Dorsolateral prefrontal cortex (tissue), 122 donors: ENCODE measurements at places on chromosomes 11 and 22. TPM values are rescaled to one million over a fixed set of nuclear protein-coding genes. Genes with fewer than 3 reads are reported as not detected.

GRCh38 chr22:37276776-37277175 is 5.5 kb upstream of the CYTH4 start:
- no peak for DNase-seq

- no peak for DNase-seq
Observed at GRCh38 chr22:19877626-19878339, 23.1 kb upstream of the GNB1L start.

GRCh38 chr11:125114518-125114917 is 3.1 kb upstream of the TMEM218 start:
- DNase-seq: no peak

DNA sequence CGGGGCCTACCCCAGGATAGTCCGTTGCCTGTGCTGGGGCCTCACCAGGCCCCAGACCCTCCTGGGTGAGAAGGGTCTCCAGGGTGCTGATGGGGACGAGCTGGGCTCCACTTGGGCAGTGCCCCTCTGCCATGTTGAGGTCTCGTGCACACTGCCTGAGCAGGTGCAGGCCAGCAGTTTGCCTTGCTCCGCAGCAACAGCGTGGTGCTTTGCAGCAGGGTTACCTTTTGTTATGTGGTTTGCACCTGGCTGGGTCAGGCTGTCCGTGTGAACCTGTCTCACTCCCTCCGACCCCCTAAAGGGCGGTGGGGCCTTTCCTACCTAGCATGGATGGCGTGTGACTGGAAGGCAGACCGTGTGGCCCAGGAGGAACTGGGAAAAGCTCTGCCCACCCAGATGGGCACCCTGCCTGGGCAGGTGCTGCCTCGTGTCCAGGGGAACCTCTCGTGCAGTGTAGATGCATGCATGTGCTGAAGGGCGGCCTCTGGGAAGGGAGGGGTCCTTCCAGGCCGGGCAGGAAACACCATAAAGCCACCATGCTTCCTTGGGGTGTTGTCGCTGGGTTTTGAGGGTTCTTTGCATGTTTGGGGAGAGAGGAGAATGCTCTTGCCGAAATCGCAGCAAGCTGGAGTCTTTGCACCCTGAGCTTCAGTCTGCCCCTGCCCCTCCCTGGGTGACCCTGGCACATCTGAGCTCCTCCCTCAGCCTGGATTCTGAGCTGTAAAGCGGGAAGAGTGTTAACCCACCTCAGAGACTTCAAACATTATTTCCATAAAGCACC is 75.4 kb upstream of the PPARA start:
- DNase-seq: no peak

GRCh38 chr11:71979602-71980001 is 19.1 kb upstream of the IL18BP start:
- no peak for DNase-seq

The TPBGL gene
- total RNA-seq: 1.4 TPM

- no peak for DNase-seq
Observed at GRCh38 chr22:37177221-37177620, 10.8 kb downstream of the C1QTNF6 start.

- peak; percentile 83 for DNase-seq
Observed at GRCh38 chr22:39546889-39547586, 14.5 kb upstream of the RPS19BP1 start.

DNA sequence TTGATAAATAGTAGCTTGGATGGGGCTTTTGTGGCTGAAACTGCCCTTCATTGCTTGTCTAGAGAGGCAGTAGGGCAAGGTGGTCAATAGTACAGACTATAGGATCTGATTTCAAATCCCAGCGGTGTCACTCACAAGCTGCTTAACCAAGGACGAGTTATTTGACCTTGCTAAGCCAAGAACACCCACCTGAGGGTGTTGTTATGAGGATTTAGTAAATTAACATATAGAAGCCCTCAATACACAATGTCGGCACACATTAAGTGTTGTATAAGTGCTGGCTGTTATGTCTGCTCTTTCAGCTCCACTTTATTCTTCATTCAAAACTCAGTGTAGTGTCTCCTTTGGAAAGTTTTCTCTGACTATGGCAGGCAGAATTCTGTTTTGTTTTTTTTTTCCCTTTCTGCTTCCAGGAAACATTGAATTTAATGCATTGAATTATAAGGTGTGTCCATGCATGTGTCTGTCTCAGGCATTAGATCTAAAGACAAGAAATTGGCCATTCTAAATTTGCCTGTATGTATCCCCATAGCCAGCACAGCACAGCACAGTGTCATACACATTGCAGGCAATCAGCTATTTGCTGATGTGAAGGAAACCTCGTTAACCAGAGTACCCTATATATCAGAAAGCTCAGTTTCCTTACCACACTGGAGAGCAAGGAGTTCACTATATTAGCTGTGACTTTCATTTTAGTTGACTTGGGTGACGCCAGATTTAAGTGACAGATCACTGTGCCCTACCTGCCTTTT is 212.1 kb downstream of the NELL1 start:
- no peak for DNase-seq

DNA sequence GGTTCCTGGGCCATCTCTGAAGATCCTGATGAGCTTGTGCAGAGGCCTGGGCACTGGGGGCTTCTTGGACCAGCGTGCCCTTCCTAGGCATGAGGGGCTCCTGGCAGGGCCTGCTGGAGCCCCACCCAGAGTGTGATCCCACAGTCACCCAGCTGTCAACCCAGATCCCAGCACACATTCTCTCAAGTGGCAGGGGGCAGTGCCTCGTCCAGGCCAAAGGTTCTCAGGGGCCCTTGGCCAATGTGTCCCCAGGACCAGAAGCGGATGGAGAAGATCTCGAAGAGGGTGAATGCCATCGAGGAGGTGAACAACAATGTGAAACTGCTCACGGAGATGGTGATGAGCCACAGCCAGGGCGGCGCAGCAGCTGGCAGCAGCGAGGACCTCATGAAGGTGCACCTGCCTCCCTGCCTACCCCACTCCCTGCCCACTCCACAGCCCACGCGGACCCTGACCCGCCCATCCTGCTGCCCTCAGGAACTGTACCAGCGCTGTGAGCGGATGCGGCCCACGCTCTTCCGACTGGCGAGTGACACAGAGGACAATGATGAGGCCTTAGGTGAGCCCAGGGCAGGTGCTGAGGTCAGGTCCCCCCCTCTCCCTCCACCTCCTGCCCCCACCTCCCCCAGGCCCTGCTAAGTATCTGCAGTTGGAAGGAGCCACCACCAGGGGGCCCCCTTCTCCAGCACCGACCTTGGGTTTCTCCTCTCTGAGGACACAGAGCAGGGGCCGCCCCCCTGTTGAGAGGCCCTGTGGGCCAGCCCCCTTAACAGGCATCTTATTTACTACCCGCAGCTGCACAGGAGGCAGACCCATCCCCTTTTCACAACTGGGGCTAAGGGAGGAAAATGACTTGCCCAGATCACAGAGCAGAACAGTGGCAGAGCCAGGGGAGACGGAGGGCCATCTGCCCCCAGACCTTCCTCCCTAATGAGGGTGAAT is 14.7 kb downstream of the GGA1 start:
- peak; percentile 57 for DNase-seq

The CLTCL1 gene
- 10.4 TPM for total RNA-seq

DNA sequence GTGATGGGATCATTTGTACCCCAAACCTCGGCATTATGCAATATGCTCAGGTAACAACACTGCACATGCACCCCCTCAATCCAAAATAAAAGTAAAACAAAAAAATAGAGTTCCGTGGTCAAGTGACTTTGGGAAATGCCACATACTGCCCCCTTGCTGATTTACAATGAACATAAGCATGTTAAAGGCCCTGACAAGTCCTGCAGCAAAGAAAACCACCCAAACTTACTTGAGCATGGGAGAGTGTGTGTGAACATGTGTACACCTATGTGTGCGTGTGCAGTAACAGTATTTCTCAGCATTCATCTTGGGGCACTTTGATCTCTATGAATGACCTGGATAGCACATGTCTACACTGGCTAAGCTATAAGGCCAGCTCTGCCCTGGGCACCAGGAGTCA is 15.8 kb upstream of the IGSF22 start:
- DNase-seq: no peak

DNA sequence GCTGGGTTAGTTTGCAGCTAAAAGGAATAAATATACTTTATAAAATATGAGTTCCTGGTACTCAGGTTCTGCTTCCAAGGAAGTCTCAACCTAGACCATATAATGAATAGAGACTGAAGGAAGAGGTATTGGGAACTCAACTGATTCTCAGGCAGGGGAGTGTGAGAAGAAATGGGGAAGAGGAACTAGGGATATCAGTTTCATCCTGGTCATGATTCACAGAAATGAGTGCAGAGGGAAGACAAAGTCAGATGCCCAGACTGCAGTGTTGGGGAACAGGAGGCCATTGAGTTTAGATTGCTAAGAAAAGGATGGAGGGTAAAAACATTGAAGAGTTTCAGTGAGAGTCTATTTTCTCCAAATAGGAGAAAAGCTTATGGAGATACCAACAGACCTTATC is 28.8 kb downstream of the PLAAT5 start:
- DNase-seq: no peak

DNA sequence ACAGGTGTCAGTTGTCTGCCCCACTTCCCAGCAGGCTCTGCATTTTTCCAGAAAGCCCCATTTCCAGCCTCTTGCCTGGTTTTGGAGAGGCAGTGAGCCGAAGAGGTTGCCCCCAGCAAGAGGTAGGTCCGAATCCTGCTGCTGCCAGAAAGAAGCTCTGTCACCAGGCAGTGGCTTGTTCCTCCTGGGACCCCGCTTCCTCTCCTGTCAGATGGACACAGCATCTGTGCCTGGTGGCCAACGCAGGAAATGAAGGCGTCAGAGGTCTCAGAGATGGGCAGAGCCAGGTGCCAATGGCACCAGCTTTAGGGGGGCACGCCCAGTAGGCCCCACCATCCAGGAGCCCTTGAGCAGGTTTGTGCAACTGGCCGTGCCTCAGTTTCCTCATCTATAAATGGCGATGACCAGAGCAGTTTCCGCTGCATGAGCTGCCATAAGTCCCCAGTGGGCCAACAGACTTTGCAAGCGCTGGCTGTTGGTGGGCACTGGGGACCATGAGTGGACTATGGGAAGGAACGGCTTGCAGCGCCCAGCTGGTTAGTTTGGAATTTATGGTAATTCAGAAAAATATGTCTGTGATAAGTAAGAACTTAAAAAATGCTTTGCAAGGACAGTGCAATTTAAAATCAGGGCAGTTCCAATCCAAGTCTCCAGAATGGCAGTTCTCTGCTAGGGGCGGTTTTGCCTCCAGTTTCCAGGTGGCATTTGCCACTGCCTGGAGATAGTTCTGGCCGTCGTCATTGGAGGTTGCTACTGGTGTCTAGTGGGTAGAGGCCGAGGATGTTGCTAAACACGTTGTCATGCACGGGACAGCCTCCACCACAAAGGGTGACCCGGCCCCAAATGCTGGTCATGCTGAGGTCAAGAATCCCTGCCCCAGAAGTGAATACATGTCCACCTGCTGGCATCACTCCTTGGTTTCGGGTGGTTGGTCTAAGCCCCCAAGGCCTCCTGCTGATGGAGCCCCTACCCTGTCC is 2.3 kb upstream of the OSBPL5 start:
- DNase-seq: no peak

The HBE1 gene
- total RNA-seq: not detected

The SLC15A3 gene
- 9.7 TPM for total RNA-seq

DNA sequence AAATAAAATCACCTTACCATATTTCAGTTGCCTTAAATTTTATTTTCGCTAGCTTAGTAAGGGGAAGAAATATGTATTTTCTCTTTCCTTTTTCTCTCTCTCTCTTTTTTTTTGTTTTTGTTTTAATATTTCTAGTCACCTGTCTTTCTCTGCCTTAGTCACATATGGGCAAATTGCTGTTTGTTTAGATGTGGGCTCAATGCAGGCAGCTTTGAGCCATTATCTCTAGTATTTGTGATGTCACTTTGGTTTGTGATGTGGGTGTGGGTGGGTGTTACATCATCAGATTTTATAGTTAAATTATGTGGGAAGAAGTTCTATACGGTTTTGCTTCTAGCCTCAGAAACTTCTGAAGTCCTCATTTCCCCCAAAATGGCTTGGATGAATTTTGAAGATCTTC is at the start of gene C22orf31:
Gene C22orf31, minus strand, starts transcription at position 59 of the 400 bp plus-strand sequence. Its CDS starts 39 bp downstream, at position 20.
- DNase-seq: no peak

GRCh38 chr11:69250186-69251056 is 43.5 kb upstream of the MYEOV start:
- DNase-seq: no peak

DNA sequence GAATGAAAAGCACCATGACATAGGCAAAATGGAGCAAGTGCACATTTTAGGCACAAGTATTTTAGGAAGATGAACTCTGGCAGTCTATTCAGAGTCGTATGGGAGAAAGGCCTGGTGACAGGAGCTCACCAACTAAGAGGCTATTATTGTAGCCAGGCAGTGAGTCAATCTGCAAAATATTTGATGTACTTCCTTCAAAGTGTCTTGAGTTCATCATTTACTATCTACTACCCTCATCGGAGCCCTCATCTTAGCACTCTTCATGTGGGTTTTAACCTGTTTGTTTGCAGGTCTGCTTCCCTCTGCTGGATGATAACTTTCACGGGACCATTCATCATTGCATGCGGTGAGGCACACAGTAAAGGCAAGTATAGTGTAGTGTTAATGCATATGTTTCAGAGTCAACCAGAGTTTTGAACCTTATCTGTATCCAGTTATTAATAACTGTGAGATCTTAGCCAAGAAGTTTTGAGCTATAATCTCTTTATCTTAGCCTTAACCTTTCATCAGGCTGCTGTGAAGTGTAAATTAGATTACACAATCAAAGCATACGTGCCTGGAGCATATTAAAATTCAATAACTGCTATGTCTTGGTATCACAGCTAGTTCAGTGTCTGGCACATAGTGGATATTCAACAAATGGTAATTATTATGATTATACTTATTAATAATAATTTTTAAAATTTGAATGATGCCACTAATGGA is 70.9 kb upstream of the SC5D start:
- no peak for DNase-seq

GRCh38 chr11:58446294-58446693 is 4.3 kb upstream of the OR5B12 start:
- no peak for DNase-seq

DNA sequence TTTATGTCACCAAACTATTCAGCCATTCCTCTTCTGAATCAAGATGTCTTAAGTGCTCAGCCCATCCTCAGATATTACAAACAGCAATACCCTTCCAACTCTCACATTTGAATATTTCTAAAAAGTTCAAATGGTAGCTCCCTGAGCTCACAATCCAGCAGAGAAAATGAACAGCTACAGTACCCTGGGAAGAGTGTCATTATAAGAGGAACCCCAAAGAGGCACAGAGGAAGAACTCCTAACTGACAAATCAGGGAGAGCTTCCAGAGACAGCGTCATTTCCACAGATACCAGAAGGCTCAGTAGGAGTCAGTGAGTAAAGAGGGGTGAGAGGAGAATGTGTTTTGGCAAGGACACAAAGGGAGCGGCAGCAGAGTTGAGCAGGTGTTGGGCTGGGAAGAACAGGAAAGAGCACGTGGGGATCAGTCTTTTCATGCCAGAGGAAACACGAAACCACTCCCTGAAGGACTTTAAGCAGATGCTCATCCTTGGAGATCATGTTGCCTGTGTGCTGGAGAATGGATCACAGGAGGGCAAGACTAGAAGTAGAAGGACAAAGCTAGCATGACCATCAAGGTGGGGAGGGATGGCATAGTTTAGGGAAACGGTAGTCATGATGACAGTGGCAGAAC is 4.3 kb downstream of the CLTCL1 start:
- no peak for DNase-seq
